ENCODE measurements at places on chromosomes 2 and 18.

GRCh38 chr2:74756356-74756890 is 77.5 kb upstream of the HK2 start:
- DNase-seq = no peak

- DNase-seq = no peak
These were observed 128.9 kb downstream of the DTNB start for GRCh38 chr2:25544445-25544844.

DNA sequence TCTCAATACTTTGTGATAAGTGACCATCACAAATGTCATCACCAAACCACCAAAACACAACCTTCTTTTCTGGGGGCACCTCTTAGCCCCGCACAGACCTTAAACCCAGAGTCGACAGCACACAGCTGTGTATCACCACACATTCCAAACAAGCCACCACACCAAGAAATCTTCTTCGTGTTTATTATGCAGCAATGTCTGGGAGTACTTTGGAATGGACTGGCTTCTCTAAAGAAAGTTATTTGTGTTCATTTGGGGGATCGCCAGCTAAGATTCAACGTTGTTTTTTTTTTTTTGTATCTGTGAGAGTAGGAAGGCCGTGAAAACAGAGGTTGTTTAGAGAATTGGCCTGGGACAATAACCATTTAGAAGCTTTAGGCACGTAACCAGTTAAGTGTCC is 1.1 kb upstream of the MTA3 start:
- DNase-seq = no peak

DNA sequence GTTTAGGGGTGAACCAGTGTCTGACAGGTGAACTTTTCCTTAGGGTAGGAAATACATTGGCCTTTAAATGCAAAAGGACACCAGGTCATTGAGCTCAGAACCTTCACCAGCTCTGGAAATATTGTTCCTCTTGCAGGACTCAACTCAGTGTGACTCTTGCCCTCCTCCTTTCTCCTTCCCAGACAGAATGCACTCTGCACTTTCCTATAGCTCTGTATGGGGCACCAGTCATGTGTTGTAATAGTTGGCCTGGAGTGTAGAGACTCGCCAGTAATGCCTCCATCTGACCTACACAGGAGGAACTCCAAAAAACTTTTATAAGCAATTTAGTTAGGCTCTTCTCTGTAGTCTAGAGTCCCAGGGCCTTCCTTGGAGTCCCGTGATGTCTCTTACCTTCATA is 248.5 kb upstream of the EPAS1 start:
- no peak for DNase-seq

DNA sequence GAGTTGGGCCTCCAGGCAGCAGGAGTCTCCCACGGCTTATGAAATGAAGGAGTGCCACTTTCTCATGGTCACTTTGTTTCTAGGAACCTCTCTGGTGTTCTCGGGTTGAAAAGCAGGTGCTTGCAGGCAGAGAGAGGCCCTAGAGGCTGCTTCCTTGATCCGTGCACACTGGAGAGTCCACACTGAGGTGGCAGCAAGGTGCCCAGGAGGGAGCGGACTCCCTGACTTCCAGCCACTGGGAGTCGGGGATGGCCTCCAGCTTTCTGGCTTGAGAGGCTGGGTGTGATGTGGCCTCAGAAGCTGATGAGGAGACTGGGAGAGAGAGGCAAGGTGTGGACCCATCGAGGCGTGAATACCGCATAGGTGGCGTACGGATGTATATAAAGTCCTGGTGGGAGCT is 221.8 kb downstream of the AGAP1 start:
- no peak for DNase-seq

DNA sequence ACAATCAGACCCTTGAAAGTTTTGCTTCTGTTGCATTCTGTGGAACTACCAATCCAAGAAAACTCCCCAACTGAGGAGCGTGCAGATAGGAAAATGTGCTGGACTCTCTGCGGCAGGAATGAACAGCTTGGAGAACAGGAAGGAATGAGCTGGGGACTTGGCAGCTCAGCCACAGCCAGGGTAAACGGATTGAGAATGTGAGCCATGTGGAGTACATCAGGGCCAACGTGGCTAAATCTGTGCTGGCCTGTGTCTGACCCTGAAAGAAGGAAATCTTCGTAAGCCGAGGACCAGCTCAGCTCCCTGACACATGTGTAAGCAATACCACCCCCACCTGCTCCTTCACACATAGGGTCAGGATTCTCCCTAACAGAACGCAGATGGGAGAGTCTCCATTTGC is 1023.7 kb downstream of the BCL11A start:
- DNase-seq = no peak

- DNase-seq = no peak
These were observed 138.0 kb upstream of the GLI2 start for GRCh38 chr2:120597595-120598193.

DNA sequence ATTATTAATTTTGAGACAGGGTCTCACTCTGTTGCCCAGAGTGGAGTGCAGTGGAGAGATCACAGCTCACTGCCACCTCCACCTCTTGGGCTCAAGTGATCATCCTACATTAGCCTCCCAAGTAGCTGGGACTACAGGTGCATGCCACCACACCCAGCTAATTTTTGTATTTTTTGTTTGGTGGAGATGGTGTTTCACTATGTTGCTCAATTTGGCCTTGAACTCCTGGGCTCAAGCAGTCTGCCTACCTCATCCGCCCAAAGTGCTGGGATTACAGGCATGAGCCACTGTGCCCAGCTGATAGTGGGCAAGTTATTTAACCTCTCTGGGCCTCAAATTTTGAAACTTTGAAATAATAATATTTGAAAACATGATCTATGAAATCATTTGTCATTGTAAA is 26.5 kb downstream of the DCAF17 start:
- DNase-seq = no peak

DNA sequence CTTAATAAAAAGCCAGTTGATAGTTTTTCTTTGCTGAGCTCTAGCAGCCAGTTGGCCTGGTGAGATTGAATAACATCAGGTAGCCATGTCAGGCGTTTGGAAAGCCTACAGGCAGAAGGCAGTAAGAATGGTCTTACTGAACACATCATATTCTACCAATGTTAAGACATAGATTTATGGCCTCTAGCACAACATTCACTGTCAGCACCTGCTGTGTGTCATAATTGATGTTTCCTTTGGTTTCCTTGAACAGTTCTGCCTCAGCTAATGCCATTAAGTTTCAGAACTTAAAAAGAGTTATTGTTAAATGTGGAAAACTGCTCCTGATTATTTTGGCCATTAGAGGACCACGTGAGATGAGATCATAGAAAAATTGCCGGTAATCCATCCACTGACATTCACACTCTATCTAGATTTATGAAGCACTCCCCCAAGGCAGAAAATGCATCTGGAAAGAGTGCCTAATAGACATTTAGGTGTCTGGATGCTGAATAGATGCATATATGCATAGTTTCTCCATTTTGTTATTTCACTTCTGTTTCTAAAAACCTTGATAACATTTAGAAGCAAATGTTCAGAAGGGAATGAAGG is 434.7 kb downstream of the PTPRM start:
- no peak for DNase-seq

GRCh38 chr2:86174445-86174844 is 20.8 kb downstream of the IMMT start:
- DNase-seq = no peak

DNA sequence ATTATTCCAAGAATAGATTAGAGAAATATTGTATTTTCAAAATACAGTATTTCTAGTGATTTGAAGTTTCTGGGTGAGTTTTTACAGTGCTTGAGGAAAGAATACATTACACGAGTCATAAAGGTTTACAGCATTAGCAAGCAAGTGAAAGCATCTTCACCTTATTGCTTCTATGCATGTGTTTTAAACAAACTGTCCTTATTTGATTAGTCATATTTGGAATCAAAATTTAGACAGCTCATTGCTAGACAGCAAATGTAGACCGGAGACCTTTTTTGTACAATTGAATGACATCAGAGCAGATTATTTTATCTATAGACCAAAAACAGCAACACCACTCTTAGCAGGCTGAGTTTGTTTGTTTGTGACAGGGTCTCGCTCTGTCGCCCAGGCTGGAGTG is 69.2 kb downstream of the FAM161A start:
- no peak for DNase-seq

GRCh38 chr2:24026233-24026632 is 16.3 kb downstream of the MFSD2B start:
- DNase-seq = no peak

DNA sequence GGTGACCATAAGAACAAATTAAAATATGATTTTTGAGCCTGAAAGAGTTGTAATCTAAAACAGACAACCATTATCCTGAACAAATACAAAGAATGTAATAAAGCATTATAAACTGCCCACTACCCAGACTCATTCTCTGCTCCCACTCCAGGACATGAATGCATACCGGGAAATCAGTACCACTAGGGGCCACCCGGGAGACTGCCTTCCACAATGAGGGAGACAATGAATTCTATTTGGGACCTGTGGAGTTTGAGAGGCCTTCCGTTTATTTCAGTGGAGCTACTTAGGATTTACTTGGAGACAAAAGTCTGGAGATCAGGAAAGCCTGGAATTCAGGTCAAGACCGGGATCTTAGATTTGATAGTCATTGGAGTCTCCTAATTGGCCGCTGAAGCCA is 50.0 kb downstream of the NAB1 start:
- no peak for DNase-seq

GRCh38 chr2:29660201-29660600 is 261.2 kb downstream of the ALK start:
- DNase-seq = no peak

DNA sequence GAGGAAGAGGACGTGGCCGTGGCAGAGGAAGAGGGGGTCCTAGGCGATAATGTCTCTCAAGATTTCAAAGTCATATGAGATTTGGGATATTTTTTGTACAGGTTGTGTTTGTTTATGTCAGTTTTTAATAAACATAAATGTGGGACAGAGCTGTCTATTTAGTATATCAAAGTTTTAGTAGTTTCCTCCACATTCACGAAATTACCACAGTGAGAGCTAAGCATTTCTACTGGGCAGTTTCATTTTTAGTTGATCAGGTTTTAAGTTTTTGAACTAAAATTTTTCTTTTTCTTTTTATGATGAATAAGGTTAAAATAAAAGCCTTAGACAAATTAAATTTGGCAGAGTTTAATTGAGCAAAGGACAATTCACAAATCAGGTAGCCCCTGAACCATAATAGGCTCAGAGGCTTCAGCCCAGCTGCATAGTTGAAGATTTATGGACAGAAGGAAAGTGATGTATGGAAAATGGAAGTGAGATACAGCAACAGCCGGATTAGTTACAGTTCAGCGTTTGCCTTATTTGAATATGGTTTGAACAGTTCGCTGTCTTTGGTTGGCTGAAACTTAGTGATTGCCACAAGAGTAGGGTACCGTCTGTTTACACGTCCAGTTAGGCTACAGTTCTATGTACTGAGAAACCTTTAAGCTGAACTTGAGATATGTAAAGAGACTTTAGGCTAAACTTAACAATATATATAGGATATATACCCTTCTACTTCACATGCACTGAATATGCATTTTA is 17.1 kb downstream of the SNRPD1 start:
- no peak for DNase-seq

GRCh38 chr2:127122361-127123027 is 15.5 kb upstream of the BIN1 start:
- DNase-seq = no peak

- no peak for DNase-seq
These were observed 87.4 kb downstream of the RPRM start for GRCh38 chr2:153391131-153391530.

DNA sequence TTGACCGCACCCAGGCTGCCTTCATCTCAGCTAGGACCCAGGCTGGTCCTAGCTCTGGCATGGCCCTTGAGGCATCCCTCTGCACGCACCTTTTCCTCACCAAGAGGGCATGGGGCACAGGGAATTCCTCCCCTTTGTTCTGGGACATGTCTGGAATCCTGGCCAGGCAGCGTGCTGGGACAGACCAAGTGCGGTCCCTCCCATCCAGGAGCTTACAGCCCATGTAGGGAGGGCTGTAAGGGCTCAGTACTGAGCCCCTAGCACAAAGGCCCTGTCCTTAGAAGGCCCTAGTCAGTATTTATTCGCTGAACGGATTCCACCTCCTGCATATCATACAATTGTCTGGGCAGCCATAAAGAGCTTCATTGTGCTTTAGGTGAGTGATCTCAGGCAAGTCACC is 3.0 kb downstream of the TMEM37 start:
- DNase-seq = no peak

GRCh38 chr2:101231240-101231639 is 21.4 kb upstream of the CNOT11 start:
- DNase-seq = no peak

DNA sequence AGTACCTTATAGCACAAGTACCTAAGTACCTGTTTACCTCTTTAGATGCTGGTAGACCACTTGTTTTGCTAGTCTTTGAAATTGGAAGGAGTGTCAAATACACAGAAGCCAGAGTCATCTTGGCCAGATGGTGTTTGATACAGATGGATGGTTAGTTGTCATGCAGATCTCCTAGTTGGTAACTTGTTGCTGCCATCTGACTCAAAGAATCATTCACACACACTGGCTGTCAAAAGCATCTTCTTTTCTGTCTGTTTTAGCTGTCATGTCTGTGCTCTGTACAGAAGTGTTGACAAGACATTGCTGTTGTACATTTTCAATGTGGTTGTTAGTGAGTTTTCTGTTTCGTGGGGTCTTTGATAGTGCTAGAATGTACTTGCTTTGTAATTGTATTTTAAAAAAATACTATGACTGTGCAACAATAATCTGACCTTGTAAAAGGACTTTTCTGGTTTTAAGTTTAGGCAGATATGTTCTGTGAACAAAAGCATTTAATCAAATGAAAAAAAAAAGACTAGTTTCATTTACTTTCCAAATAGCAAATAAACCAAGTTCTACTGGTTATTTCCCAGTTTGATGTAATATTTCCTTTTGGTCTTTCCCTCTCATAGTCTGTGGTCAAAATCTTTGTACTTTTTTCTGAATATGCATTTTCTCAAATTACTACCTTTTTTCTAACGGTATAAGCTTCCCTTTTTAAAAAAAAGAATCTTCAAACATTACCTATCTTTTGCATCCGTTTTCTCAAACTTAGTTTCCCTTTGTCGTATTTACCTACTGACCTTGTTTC is 39.9 kb downstream of the TANK start:
- DNase-seq = no peak

DNA sequence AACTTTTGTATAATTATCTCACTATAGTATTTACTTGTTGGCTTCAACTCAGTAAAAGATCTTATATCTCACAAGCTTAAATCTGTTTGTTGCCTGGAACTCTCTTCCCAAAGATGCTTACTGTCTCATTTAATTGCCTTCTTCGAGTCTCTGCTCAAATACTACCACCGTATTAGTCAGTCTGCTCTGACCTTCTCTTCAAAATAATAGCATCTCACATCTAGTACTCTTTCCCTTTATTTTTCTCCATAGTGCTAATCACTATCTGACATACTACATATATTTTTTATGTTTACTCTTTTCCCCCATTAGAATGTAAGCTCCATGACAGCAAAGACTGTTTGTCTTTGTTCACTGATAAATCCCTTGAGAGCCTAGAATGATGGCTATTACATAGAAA is 10.6 kb upstream of the MPP4 start:
- DNase-seq = no peak

GRCh38 chr2:239636808-239637207 is 236.0 kb upstream of the HDAC4 start:
- DNase-seq = no peak

DNA sequence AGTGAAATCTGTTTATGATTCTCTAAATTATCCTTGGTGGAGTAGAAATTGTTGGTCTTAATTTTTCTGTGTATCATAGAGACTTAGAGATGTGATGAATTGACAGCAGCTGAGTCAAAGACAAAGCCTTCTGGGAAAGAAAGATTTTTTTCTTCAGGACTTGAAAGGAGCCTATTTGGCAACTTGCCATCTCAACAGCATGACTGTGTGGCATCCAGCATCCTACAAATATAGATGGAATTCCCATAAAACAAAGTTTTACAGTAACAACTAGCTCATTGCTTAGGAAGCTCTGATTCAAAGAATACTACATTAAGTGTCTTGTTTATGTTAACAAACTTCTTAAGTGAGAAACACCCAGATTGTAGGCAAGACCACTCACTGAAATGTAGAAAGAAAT is 79.2 kb upstream of the SETBP1 start:
- DNase-seq = no peak
